Sciatic nerve (tissue), 2 donors: ENCODE measurements at places on chromosomes 3 and 15. TPM values are rescaled to one million over a fixed set of nuclear protein-coding genes. Genes with fewer than 3 reads are reported as not detected.

- DNase-seq, result peak; percentile 91
Measured at GRCh38 chr15:67189326-67190051, 65.0 kb downstream of the AAGAB start.

DNA sequence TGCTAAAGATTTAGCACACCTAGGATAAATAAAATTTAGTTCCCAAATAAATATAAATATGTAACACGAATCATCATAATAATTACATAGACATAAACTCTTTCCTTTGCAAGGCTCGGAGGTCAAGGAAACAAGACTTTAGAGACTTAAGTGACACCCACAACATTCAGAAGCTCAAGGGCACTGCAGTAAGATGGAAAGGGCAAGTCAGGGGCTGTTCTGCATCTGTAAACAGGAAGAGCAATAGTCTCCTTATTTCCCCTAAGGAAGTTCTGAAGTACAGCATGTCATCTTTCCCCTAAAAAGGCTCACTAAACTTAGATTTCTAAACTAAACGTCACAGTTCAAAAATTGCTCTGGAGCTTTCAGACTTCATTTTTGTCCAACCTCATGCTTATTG lies 26.9 kb upstream of the KBTBD8 start:
- DNase-seq, result no peak

DNA sequence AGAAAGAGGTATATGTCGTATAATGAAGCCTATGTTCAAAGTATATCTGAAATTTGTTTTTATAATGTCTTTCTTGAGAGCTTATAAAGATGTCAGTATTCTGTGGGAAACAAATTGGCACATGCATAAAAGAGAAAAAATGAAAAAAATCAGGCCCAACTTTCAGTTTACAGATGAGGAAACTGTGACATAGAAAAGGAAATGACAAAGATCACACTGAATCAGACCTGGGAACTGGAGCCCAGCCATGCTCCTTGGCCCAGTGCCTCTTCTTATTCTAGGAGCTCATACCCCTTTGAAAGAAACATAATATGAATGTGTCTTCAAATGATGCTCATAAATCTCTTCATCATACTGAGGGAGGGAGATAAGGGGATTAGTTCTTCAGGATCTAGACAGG lies 48.4 kb downstream of the TMEM44 start:
- DNase-seq, result no peak

DNA sequence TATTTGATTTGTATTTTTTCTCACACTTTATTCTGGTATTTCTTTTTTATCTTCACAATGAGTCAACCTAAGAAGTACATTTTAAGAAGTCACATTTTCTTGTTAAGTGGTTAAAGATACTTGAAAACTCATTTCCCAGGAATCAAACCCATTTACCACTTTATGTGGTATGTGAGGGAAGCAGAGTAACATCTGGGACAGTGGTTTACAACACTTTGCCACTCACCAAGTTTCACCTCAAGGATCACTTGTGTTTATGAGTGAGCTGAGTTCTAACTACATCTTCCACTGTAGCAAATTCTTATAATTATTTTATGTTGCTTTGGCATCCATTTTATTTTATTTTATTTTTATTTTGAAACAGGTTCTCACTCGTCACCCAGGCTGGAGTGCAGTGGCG lies 53.8 kb downstream of the IGSF11 start:
- no peak for DNase-seq

DNA sequence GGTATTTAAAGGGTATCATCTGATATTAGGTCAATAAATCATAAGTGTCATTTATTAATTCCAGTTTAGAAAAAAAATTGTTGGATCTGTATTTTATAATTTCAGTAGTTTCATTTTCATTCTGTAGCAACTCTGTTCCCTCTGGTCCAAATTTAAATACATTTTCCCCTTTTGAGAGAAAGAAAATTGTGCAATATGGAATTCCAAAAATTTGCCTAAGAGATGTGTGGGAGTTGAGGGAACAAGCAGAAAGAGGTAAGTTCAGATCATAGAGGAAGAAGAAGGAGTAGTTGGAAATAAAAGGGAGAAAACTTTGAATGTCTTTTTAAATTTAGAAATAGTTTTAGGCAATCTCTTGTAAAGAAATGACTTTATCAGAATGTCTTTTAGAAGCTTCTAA lies 48.9 kb upstream of the MME start:
- no peak for DNase-seq

GRCh38 chr3:12472000-12472610 lies 12.2 kb upstream of the TSEN2 start:
- no peak for DNase-seq

The ABHD14A gene
- 15.9 TPM for total RNA-seq

DNA sequence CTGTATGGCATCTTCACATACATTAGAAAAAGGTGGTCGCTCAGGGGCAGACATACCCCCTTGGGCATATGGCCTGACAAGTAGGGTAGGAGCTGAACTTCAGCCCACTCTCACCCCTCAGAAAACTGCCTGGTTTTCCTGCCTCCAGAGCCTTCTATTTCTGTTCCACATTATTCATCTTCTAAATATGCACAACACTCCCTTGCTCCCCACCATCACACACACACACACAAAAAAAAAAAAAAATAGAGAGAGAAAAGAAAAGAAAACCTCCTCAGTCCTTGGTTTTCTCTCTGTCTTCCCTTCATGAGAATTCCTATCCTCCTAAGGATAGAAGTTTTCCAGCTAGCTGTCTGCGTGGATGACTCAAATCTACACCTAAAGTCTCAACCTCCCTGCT lies 5.6 kb upstream of the ROPN1 start:
- DNase-seq, result no peak

The PLCL2 gene
- total RNA-seq, result 33.5 TPM

DNA sequence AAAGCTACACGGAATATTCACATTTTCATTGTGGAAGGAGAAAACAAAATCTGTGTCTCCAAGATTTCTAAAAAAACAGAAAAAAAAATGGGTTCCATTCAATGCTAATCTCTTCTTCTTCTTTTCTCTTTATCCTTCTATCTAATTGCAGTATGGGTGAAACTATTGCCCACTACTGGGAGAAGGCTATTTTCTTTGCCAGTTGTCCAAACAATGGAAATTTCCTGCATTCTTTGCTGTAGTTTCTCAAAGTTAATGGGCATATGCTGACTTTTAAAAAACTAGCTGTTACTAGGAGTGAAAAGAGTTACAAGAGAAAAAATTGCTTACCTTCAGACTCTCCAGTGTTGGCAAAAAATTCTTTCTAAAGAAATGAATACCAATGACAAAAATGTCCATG lies 179.3 kb upstream of the ANKRD28 start:
- no peak for DNase-seq

DNA sequence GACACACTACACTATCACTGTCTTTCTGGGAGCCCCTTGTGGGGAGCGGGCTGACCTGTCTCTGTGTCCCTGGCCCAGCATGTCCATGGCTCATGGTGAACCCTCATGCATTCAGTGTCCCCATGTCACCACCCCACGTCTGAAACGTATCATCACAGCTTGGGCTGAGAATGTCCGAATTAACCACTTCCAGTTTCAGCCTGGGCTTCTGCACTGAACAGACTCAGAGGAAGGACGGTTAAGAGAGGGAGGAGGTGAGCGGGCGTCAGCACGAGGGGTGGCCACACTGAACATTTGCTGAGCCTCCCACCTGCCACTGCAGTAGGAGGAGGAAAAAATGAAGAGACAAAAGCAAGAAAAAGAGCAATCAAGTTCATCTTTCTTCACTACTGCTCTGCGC lies 30.5 kb downstream of the ATP2B2 start:
- no peak for DNase-seq

The ABI3BP gene
- total RNA-seq, result 369 TPM

The CLDN1 gene
- total RNA-seq, result 130 TPM

DNA sequence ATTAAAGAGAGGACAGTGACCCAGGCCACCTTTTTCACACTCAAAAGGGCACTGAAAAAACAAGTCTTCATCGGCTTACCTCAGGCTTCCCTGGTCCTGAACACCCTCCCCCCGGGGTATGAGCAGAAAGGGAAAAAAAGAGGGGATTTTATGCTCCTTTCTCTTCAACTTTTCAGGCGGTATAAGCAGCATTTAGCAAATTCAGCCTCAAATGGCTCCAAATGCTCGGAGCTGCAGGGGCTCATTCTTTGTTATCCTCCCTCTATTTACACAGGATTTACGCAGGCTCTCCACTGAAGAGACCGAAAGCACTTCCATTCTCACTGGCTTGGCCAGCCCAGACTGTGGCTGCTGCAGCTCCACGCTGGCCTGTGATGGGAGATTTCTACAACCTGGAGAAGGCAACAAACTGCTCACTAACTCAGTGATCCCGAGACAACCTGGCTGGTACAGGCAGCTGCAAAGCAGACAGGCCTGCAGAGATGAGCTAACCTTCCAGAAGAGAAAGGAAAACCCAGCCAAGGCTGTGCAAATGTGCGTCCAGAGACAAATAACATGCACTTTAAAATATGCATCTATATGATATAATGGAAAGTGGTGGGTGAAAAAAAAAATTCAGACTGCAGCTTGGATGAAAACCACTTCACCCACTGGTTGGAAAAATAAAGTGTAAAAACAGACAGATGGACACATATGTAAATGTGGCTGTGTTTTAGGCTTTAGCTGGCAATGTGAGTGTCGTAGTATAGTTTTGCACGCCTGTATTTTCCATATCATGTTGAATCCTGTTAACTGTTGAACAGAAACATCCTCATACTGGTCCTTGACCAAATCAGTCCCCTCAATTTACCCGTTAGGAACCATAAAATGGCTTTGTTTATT lies 54.2 kb downstream of the MEIS2 start:
- no peak for DNase-seq

GRCh38 chr3:69951616-69952015 lies 47.9 kb upstream of the SAMMSON start:
- DNase-seq, result no peak

DNA sequence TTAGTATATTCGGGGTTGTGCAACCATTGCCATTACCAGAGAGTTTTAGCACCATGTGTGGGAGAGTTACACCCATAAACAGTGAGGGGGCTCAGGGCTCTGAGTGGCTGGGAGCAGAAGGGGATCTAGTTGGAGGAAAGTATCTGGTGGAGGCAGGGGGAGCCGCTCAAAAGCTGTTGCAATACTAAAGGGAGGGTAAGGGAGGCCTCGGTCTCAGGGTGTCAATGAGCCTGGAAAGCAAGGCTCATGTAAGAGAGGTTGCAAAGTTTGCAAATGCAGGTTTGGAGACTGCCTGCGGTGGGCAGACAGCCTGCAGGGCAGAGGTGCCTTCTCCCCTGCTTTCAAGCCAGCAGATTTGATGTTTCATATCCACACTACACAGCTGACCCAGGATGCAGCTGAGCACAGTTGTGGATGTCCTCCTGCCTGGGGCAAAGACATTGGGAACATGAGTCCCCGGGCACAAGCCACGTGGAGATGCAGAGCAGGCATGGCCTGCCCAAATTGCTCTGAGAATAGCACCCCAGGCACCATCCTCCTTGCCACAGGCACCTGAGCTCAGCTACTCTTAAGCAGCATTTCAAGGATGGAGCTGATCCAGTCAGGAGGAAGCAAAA lies 181.4 kb downstream of the TLE3 start:
- no peak for DNase-seq

- DNase-seq, result no peak
Measured at GRCh38 chr3:111548756-111549155, 6.8 kb downstream of the CD96 start.

- DNase-seq, result no peak
Measured at GRCh38 chr15:66164788-66165187, 88.8 kb downstream of the MEGF11 start.

- DNase-seq, result no peak
Measured at GRCh38 chr3:75395580-75396315, 268.4 kb upstream of the FRG2C start.

The TRIM42 gene
- not detected for total RNA-seq

- no peak for DNase-seq
Measured at GRCh38 chr3:19363071-19363470, 214.8 kb downstream of the KCNH8 start.

- DNase-seq, result no peak
Measured at GRCh38 chr15:50997371-50998051, 89.0 kb downstream of the AP4E1 start.

The SPTBN5 gene
- 35.0 TPM for total RNA-seq

The PPIP5K1 gene
- total RNA-seq, result 74.8 TPM

GRCh38 chr3:71900057-71900456 lies 115.1 kb upstream of the PROK2 start:
- DNase-seq, result no peak

The GOLGA8S gene
- 1.5 TPM for total RNA-seq

GRCh38 chr3:95971573-95971972 lies 842.8 kb upstream of the EPHA6 start:
- no peak for DNase-seq

The LRRC2 gene
- 2.2 TPM for total RNA-seq

- DNase-seq, result no peak
Measured at GRCh38 chr15:49379996-49380395, 43.0 kb upstream of the FGF7 start.

The SCAANT1 gene
- not detected for total RNA-seq

- DNase-seq, result peak; percentile 87
Measured at GRCh38 chr15:62847900-62848489, 194.6 kb upstream of the TPM1 start.

DNA sequence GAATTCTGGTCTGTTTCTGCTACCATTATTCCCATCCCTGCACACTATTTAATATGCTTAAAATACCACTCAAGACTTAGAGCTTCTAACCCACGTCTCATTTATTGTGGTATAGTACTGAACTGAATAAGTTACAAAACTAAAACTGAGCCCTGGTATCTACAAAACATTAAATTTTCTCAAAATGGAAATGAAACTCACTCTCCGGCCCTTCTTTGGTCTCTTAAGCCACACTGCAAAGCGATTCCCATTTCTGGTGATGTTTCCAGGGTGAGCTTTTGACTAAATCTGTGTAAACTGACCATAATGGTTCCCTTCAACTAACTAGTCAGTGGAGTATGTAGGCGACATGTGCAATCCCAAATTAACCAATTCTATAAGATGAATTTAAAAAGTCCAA lies 18.6 kb downstream of the KPNA4 start:
- DNase-seq, result no peak

DNA sequence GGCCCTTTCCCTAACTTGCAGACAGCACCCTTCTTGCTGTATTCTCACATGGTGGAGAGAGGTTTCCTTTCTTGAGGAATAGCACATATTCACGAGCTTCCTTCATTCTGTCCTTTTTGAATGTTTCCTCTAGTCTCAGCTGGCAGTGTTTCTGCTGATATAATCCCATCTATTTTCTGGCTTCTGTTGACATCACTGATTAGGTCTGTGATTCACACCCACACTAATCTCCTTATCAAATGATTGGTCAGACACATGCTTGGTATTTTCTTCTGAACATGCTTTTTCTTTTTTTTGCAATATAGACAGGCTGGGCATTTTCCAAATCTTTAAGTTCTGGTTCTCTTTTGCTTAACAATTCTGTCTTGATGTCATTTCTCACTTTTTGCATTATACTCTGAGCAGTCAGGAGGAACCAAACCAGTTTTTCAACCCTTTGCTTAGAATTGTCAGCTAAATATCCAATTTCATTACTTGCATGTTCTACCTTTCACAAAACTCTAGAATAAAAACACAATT lies 65.4 kb downstream of the OXSM start:
- DNase-seq, result no peak

GRCh38 chr3:40930131-40930538 lies 269.2 kb upstream of the CTNNB1 start:
- DNase-seq, result no peak

GRCh38 chr3:184981071-184981470 lies 169.1 kb downstream of the VPS8 start:
- DNase-seq, result no peak
